ENCODE measurements at places on chromosomes 4 and X.

GRCh38 chr4:183906739-183907651, 1.9 kb downstream of the STOX2 start:
- no peak for DNase-seq

- DNase-seq: no peak
These were observed 471.2 kb downstream of the IQCM start for GRCh38 chr4:149344436-149344835.

GRCh38 chrX:21946925-21947641, 6.6 kb downstream of the SMS start:
- no peak for DNase-seq

DNA sequence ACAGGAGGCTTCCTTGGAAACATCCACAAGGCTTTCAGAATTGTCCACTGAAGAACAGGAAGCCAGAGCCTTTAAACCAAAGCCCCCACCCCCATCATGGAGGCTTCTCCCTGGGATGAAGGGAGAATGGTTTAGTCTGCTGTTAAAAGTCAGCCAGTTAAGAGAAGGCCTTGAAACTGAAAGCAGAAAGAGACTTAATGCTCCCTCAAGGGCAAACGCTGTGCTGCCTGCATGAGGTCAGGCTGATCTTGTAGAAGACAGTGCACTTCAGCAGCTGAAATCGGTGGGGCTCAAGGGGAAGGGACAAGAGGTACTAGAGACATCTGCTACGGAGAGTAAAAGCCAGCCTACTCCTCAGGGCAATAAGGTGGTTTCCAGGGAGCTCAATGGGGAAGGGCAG, 69.0 kb downstream of the HPRT1 start:
- DNase-seq: no peak
